ENCODE measurements at places on chromosomes 5 and 9.

DNA sequence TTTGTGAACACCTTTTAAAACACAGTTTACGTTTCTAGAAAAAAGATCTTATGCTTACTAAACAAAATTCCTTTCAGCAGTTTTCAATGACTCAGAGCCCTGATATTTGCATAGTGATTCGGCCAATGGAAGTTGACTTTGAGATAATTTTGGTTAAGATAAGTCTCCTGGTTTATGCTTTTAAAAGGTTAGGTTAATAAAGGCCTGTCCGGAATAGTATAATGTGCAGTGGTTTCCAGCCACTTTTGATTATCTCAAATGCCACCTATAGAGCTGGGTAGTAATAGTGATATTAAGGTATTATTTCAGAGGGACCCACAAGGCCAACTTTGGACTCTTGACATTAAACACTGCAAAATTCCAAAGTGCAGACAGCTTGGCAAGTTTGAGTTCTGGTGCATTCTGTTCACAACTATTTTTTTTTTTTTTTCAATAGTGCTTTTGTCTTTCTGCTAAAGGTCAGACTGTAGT is 86.1 kb downstream of the F2RL2 start:
- DNase-seq: no peak

DNA sequence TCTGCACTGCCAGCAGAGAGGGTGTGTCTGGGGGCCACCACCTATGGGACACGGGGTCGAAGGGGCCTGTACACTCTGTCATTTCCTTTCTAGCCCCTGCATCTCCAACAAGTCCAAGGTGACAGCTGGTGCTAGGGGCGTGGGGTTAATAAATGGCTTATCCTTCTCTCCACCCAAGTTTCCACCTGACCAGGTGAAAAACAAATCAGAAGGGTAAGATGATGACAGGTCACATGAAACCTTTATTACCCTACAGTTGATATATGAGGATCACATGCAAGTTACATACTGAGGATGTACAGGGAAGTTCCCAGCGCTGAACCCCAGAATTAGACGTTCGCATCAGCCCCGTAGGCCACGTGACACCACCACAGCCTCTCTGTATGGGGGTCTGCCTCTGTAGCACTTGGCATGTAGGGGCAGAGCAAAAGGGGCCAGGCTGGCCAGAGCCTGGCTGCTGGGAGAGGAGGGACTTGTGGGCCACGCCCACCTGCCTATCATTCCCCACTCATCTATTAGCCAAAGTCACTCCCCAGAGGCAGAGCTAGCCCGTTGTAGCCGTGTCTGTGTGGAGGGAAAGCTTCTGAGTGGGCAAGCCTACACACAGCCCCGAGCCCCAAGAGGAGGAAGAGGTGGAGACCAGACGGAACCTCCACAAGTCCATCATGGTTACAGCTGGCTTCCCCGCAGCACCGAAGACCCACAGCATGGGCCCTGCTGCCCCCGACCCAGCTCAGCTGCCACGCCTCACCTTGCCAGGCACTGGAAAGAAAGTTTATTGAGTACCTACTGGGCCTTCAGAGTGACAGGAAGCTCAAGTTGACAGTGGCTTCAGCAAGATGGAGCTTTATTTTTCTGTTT is 2.2 kb downstream of the TMEM141 start:
- peak; percentile 78 for DNase-seq

DNA sequence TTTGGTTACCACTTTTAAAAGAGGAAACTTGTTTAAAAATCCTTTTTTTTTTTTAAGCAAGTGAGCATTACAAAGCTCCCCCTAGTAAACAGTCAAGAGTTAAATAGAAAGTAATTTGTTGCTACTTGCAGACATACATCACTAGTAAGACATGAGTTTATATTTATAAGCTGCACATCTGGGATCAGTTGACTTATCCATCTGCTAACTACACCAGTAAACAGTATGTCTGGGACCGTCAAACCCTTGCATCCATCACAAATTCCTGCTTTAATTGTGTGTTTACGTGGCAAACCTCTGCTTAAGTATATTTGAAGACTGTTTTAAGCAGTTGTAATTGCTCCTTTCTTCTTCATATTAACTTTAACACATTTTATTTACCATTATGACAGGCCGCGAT is 146.8 kb downstream of the EBF1 start:
- no peak for DNase-seq

DNA sequence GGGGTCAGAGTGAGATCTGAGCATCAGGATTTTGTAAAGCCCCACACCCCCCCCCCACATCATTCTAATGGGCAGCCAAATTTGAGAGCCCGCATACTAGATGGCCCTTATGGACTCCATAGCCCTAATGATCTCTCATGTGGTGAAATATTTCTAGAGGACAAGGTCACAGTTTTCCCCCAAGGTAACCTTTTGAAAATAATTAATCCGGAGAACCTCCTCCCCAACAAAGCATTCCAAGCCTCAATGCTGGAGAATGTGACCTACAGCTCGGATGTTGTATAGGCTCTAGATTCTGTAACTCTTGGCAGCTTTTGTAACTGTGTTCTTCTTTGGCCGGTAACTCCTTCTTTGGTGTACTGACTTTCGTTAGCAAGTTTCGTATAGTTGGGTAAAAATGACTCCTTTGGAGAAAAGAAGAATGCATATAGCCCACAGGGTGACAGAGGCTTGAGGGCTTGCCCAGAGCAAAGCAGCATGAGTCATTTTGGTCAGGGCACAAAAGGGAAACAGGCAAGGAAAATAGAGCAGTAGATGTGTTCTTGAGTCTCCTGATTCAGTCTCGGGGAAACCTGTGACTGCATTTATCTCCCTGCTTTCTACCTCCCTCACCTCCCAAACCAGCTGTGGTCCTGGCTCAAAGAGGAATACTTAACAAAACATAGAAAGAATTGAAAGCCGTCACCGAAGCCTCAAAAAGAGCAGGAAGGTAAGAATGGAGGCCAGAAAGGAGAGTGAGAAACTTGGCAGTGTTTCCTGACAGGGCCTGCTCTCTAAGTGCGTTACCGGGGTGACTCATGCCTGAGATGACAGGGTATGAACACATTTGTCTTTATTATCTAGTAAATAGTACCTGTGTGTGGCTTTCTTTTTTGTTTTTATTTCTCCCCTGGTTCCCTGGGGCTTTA is 6.6 kb upstream of the XPA start:
- peak; percentile 84 for DNase-seq

GRCh38 chr5:123518111-123518510 is 6.1 kb downstream of the CSNK1G3 start:
- DNase-seq: no peak

GRCh38 chr5:127615916-127616315 is 33.0 kb upstream of the CTXN3 start:
- no peak for DNase-seq

GRCh38 chr5:168734620-168735300 is 155.6 kb upstream of the PANK3 start:
- peak; percentile 14 for DNase-seq

GRCh38 chr5:9743507-9743906 is 113.4 kb upstream of the TAS2R1 start:
- DNase-seq: no peak

DNA sequence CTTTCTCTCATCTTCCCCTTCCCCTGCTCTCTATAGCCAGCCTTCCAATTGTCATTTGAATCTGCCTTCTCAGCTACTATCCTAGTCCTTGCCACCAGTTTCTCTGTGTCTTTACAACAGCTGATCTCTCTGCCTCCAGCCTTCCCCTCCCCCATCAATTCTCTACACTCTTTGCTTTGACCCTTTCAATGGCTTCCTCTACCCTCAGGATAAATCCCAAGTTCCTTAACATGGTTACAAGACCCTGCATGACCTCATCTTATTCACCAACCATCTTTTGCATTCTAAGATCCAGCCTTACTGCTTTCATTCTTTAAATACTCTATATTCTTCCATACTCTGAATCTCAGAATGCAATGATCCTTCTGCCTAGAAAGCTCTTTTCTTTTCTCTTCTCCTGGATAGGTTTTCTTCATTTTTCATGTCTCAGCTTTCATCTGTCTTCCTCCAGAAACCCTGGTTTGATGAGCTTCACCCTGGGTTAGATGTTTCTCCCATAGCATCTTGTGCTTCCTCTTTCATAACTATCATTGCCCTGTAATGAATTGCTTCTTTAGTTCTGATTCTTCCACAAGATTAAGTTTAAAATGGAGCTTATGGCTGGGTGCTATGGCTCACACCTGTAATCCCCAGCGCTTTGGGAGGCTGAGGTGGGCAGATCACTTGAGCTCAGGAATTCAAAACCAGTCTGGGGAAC is 58.6 kb upstream of the ZSWIM6 start:
- DNase-seq: no peak

- DNase-seq: no peak
These were observed 226.8 kb upstream of the IRX4 start for GRCh38 chr5:2109566-2109965.

DNA sequence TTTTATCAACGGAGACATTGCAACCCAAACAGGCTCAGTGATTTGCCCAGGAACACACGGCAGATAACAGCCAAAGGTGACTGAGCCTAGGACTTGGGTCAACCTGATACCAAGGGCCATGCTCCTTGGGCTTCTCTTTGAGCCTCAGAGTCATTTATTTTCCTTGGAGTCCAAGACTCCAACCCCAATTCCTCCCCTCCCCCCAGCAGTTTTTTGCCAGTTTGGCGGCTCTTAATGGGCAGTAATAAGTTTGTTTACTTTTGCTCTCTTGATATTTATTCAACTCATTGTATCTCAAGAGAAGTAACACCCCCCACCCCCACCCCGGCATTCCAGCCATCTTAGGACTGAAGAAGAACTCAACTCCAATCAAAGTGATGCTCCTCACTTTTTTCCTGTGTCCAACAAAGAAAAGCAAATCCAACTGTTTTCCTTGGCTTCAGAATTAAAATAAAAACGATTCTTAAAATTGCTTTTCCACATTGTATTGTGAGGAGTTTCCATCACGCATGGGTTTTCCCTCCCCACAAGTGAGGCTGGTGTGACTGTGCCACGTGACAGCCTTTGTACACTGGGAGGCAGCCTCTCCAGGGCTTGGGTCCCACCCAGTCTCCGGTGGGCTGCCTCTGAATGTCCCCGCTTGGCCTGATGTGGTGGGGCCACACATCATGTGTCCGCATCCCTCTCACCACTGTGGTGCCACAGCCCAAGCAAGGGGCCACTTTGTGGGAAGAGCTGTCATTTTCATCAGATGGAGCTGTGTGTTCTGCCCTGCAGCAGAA is 9.1 kb downstream of the ANGPTL2 start:
- DNase-seq: no peak

DNA sequence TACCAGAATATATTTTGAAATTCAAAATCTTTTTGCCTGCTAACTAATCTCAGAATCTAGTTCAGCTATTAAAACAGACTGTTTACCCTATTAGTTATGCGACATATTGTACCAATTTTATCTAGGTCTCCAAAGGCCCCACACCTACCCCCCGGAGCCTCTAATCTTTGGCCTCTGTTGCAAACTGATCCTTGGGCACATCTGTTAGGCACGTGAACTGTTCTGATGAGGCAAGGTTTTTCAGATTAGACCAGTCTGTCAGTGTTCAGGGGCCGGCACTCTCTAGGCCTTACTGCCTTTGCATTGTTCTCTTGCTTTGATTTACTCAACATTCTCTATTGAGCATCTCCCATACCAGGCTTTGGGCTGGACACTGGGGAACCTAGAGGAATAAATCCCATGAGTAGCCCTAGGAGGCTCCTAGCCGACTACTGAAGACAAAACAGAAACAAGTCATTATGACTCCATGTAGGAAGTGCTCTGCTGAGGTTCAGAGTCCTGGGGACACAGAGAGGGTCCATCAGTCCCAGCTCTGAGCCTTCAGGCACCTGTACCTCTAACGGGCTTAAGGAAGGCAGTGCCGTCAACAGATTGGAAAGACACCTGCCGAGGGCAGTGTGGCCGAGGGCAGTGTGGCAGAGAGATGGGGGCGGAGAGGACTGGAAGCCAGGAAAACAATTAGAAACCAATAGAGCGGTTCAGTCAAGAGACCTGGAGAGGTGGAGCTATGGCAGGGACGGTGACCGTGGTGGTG is 245.1 kb downstream of the AOPEP start:
- peak; percentile 57 for DNase-seq

- DNase-seq: no peak
These were observed 34.1 kb downstream of the PLPP7 start for GRCh38 chr9:131323629-131324028.

- peak; percentile 89 for DNase-seq
These were observed 6.3 kb upstream of the IRF1 start for GRCh38 chr5:132496631-132497487.

- DNase-seq: no peak
These were observed 658.6 kb downstream of the NR2F1-AS1 start for GRCh38 chr5:92922231-92922967.

DNA sequence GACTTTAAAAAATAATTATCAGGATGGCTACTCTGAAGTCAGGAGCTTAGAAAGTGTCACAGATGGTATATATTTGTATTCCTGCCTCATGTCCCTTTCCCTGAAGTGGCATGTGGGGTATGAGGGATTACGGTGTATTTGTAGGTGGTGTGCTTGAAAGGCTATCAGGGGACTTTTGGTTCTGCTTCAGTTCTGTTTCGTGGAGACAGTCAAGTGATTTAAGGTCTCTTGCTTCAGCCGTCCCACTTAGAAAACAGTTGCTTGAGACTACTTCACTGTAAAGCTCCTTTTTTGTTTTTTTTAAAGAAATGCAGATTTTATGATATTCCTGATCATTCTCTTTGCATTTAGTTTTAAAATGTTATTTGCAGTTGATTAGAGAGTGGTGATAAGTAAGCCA is 18.3 kb downstream of the PARP8 start:
- DNase-seq: no peak

- peak; percentile 97 for DNase-seq
These were observed 82.5 kb downstream of the SEMA6A start for GRCh38 chr5:116492016-116492623.

DNA sequence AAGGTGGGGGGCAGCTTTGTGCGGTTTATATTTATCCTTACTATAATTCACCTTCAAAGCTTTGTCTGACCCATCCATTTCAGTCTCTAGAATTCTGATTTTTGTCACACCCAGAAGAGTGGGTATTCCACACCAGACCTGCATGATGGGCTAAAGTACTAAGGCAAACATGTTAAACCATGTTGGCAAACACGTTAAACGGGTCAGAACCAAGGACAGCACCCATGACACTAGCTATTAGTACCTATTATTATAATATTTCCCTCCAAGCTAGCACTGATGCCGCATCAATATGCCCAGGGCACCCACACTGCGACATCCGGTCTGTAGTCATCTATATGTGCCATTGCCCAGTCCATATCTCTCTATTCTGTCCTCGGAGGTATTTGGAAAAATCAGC is 104.7 kb downstream of the FBXW11 start:
- DNase-seq: no peak

- DNase-seq: peak; percentile 48
These were observed 546.3 kb downstream of the MAT2B start for GRCh38 chr5:164051745-164052144.

DNA sequence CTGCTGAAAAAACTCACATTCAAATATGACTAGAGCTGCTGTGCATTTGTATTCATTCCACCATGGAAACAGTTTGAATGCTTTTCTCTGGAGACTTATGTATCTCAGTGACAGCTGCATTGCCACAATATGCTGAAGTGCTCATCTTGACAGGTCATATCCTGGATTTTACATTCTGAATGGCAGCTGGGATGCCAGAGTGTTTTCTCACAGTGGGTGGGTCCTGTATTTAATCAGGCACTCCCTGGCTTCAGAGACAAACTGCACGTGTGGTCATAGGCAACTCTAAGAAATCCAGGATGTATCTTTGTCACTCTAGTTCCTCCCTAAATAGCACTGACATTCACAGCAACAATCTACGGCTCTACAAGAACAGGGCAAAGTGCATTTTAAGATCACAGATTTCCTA is 75.6 kb downstream of the ST8SIA4 start:
- no peak for DNase-seq
